ENCODE measurements at places on chromosomes 2 and 18. TPM values are rescaled to one million over a fixed set of nuclear protein-coding genes. Genes with fewer than 3 reads are reported as not detected.

GRCh38 chr2:2273421-2273820 lies 57.7 kb downstream of the MYT1L start:
- no peak for DNase-seq

DNA sequence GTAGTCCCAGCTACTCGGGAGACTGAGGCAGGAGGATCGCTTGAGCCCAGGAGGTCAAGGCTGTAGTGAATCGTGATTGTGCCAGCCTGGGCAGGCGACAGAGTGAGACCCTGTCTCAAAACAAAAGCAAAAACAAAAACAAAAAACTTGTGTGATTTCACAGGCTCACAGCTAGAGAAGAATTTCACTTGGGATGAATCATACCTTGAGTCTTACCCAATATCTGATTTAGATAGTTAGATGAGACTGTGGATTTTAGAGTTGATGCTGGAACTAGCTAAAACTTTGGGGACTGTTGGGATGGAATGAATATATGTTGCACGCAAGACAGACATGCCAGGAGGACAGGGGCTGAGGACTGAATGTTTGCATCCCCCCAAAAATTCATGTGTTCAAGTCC lies 4.4 kb downstream of the ANKRD29 start:
- no peak for DNase-seq

DNA sequence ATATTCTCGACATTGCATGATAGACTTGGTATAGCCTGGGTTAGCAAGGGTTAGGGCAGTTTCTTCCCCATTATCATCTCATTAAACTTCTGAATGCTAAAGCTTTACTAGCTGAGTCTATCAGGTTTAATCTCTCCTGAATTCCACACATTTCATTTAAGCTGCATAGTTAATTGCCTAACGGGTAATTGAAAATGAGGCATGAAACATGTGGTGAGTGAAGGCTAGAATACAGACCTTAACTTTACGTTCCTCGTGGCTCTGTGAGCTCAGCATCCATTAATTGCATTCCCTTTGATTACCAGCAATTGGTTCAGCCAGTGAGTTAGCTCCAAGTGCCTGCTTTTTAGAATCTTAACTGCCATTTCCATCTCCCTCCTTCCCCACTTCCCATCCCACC lies 126.5 kb upstream of the MEX3C start:
- DNase-seq: no peak

DNA sequence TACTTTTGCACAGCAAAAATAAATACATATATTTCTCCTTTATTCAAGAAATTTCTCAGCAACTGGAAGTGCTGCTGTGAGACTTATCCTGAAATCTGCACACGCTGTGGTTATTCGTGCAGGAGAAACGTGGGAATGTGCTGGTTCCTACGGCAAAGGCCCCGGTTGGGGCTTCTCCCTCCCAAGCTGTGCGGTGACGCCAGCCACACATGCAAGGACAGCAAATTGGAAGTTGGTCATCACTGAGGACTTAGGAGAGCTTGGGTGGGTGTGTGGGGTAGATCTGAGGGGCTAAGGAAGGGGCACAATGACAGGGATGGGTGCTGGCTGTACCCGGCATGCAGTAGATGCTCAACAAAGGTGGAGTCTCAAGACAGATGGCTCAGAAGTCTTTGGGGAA lies 16.5 kb upstream of the MTCL1 start:
- peak; percentile 60 for DNase-seq

The ANKRD62 gene
- total RNA-seq: 0.06 TPM

- no peak for DNase-seq
Measured at GRCh38 chr2:57959390-57959789, 87.2 kb upstream of the VRK2 start.

The RAB12 gene
- total RNA-seq: 66.8 TPM

DNA sequence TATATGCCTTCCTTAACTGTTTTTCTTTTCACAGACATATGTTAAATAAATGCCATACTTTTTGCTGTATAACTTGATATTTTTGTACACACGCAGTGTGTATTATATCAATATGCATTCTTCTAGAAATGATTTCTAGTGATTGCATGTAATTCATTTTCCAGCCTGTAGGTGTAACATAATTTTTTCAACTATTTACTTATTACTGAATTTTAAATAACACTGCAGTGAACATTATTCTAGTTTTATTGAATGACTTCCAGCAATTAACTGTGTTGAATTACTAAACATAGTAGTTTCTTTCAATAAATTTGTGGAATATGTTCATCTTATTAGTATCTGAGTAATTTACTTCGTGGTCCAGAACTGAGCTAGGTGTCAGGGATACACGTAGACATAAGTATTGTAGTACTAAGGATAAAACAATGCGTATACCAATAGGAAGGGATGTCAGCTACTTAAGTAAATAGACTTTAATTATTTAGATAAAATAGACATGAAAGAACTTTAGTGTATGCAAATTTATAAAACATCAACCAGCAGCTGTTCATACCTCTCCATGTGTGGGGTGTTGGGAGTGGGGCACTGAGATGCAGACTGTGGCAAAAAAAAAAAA lies 28.0 kb downstream of the TANC1 start:
- DNase-seq: no peak

DNA sequence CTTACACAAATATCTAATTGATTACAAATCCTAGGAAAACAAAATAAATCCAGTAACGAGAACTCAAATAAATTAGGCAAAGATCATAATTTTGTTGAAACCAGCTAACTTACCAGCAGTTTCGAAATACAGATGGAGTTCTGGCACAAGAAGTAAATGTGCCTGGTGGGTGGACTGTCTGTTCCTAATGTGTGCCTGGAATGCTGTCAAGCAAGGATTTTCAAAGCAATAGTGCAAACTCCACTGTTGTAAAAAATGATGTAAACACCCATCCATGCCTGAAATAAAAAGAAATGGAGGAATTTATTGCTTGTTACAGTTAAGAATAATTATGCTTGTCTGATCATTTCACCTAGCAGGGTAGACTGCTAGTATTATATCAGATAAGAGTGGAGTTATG lies 423.9 kb upstream of the MAP2 start:
- DNase-seq: no peak

GRCh38 chr2:31212659-31213600 lies 4.4 kb downstream of the CAPN14 start:
- no peak for DNase-seq

DNA sequence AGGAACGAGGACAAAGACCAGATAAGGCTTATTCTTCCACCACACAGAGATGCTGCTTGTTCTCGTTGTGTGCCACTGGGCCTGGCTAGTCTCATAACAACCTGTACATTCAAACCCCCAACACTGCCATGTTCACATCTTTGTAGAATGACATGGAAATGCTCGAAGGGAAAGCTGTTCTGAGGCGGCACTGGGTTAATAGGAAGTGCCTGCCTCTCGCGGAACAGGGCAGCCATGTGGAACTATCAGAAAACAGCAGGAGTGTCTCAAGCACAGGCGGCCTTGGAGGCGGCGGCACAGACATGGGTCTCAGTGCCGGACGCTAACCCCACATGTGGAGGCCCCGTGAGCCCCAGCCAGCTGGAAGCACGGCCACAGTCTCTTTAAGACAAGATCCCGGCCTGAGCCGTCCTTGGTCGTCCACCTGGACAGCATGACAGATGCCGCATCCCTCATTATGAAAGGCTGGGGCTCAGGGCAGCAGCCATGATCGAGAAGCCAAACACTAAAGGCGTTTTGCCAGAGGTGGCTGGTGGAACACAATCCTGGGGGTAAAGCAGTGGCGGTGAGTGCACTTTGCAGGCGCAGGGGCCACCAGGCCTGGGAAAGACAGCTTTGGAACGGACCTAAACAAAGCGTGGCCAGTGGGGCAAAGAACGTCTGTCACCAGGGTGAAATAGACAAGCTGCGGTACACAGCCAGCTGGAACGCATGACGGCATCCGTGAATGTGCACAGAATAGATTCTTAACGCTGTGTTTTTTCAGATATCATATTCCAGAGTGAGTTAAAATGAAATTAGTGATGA lies 161.0 kb downstream of the HDAC4 start:
- DNase-seq: no peak

DNA sequence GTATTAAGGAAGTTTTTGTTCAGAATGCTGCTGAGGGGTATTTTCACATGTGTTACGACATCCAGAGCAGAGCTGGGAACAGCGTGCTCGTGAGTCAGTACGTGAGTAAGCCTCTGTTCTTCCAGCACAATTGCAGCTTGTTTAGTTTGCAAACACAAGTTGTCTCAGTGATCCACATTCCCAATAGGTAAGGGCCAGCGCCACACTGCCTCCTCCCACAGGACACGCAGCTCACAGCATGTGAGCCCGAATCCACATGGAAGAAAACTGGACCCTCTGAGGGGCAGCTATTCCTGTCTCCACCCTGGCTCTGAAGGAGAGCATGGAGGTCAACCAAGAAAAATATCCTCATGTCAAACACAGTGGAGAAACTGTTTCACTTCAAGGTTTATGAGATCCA lies 173.9 kb upstream of the PID1 start:
- peak; percentile 94 for DNase-seq

The CABYR gene
- 1.8 TPM for total RNA-seq

- DNase-seq: no peak
Measured at GRCh38 chr18:57542812-57543427, 43.6 kb downstream of the FECH start.

DNA sequence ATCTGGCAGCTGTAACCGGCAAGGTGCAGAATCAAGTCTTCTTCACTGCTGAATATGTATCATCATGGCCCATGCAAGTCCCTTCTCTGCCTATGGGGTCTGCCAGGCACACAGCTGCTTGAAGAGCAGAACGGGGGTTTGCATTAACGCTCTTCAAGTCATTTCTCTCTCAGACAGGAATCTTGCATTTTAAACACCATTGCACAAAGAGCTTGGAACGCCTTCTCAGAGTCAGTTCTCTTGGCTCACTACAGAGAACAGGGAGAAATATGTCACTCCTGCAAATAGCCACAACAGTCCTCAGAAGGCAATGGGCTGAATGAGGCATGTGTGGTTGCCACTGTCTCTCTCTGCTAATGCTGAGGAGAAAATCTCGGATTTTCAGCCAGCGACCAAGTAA lies 2173.5 kb upstream of the PIK3C3 start:
- no peak for DNase-seq

DNA sequence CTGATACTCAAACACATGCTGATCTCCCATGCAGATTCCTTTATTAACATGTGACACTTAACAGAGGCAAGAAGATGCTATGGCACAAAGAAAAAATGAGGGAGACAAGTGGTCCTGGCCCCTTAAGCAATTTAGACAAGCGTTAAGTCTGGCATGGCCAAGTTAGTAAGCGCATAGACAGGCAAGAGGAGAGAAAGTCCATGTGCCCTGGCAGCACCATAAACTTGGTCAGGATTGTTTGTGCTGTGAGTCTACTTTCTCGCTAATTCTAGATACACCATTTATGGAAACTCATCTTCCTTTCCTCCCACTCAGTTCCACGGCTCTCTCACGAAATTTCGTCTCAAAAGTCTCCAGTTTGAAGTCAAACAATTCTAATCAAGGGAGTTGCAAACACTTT lies 138.9 kb downstream of the RBMS1 start:
- no peak for DNase-seq

- no peak for DNase-seq
Measured at GRCh38 chr2:1900732-1901131, 156.4 kb upstream of the PXDN start.

DNA sequence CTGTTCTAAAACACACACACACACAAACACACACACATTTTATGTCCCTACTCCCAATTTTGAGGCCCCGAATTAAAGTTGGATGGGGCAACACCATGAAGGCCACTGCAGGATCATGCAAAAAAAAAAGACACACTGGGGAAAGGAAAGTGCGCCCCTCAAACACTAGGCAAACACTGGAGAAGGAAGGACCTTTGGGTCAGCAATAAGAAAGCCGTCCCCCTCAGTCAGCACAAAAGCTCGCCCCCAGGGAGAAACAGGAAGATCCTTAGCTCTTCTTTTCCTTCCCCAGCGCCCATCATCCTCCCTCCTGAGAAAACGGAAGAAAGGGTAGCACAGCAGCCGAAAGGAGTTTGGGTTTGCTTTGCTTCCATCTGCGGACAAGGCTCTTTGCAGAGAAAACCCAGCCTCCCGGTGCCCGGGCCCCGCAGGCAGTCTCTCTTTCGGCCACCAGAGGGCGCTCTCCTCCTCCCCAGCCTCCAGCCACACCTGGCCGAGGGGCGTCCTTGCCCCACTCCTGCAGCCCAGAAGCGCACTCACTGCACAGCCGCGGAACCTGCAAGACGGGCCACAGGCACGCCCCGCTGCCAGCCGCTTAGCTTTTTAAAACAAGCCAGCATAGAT lies 248.5 kb downstream of the CDH20 start:
- DNase-seq: peak; percentile 94

- DNase-seq: no peak
Measured at GRCh38 chr2:176074919-176075425, 8.8 kb downstream of the EVX2 start.

DNA sequence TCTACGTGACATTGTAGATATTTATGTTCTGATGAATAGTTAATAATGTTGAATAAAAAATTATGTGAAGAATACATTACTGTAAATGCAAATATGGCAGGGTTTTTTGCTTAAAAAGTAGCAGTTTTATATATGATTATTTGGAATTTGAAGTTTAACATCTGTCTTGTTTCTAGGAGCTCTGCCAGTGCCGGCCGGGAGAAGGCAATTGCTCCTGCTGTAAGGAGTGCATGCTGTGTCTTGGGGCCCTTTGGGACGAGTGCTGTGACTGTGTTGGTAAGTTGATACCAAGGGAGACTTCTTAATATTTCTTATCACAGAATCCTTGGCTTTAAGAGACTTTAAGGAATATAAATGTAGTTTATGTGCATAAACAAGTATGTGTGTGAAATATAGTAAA lies 25.2 kb downstream of the TWSG1 start:
- no peak for DNase-seq

- no peak for DNase-seq
Measured at GRCh38 chr2:133459590-133459989, 108.7 kb downstream of the NCKAP5 start.
